HEK293T (cell line): ENCODE measurements at places on chromosomes 11 and 22.

- no peak for DNase-seq
These were observed 22.2 kb upstream of the ZNF143 start for GRCh38 chr11:9438611-9439010.

DNA sequence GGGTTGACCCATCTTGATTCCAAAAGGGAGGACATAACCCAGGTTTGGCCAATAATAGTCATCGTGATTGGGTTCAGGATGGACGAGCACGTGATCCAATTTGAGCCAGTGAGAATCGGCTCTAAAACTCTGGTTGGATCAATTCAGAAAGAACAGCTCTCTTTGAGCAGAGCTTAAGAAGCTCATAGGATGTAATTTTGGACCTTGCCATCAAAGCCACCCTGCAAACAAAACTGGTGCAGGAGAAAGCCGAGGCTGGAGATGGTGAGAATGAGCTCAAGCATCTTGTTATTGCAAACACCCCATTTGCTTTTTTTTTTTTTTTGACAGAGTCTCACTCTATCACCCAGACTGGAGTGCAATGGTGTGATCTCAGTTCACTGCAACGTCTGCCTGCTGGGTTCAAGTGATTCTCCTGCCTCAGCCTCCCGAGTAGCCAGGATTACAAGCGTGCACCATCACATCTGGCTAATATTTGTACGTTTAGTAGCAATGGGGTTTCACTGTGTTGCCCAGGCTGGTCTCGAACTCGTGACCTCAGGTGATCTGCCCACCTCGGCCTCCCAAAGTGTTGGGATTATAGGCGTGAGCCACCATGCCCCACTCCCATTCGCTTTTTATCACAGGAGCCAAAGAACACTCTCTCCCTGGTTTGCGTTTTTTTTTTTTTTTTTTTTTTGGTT is 13.8 kb upstream of the MIAT start:
- no peak for DNase-seq

DNA sequence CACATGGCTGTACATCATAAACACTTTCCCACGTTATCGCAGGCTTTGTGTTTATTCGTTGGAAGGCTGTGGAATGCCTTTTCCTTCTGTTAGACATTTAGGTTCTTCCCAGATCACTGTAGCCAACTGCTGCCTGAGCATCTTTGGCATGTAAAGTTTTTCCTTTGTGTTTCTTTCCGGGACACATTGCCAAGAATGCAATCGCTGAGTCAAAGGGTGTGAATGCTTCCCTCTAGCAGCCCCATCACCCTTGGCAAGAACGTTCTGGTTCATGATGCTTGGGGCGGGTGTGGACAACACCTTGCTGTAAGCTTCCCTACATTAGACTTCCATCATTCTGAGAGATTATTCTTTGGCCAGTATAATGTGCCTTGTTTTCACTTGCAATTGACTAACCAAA is 136.2 kb downstream of the OSBP2 start:
- peak; percentile 4 for DNase-seq

DNA sequence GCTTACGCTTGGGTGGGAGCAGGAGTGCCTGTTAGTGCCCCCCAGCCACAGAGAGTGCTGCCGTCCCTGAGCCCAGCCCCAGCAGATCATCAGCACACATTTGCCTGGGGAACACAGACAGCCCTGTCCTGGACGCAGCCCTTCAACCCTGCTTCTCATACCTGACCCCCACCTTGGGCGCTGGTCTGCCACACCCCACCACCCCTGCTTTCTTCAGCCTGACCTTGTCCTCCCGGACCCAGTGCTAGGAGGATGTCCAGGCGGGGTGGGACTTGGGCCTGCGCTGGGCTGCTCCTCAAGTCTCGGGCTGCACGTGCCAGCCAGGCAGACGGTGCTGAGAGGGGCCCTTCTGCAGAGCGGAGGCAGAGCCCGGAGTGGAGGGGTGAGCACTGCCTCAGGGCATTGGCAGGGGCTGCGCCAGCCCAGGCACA is 119.2 kb downstream of the KCNQ1OT1 start:
- DNase-seq, result no peak

DNA sequence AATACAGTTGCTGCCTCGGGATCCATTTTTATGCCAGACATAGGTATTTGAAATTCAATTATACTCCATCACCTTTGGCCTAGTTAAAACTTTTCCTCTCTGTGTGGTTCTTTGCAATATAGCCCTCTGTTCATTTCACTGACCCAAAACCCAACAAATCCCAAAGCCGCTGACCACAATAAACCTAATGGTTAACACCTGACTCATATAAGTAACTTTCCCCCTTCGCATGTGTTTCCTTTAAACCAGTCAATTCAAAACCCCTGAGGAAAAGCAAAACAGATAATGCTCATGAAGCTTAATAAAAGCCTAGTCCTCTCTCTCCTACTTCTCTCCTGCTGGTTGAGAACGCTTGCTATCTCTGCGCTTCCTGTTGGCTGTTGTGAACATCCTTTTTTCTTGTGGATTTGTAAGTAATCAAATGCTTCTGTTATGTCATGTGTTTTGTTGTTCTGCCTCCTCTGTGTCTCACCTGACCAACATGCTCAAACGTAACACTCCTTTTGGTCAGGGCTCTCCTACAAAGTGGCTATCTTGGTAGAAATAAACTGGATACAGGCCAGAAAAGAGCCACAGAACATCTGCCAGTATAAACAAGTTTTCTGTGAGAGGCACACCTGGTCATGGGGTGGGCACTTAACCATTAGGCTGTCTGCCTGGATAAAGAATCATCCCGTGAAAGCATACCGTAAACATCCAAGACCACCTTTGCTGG is 652.6 kb downstream of the METTL15 start:
- DNase-seq, result no peak

GRCh38 chr11:40877256-40877655 is 582.2 kb downstream of the LRRC4C start:
- DNase-seq, result no peak

DNA sequence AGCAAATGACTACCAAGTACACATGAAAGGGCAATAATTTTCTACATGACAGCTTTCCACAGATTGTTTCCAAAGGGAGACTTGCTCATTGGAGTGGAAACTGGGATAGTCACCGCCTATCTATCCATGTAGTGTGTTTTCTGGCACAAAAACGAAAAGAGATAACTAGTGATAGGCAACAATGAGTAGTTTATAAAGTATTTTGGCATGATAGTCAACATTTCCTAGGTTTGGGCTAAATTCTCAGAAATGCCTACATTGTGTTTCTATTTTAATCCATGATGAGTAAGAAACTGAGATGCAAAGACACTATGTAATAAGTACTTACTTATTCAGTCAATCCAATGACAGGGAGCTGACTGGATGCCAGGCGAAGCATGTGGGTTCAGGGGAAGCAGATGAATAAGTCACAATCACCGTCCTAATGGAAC is 1129.1 kb downstream of the DLG2 start:
- DNase-seq, result no peak

DNA sequence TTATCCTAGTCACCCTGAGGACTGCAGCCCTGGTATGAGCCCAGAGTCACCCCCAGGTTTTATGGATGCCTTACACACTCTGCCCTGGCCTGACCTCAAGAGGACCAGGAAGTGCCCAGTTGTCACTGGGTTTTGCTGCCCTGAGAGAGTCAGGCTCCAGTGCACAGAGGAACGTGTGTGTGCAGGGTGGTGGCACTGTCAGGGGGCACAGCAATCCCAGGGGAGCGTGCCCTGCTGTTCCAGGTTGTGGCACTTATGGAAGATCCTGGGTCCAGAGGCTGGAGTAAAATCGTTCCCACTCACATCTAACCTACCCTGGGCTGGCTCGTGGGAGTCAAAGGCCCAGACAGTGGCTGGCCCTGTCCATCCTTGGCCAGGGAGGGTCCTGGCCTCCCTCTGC is 7.6 kb downstream of the APOBEC3A start:
- no peak for DNase-seq

DNA sequence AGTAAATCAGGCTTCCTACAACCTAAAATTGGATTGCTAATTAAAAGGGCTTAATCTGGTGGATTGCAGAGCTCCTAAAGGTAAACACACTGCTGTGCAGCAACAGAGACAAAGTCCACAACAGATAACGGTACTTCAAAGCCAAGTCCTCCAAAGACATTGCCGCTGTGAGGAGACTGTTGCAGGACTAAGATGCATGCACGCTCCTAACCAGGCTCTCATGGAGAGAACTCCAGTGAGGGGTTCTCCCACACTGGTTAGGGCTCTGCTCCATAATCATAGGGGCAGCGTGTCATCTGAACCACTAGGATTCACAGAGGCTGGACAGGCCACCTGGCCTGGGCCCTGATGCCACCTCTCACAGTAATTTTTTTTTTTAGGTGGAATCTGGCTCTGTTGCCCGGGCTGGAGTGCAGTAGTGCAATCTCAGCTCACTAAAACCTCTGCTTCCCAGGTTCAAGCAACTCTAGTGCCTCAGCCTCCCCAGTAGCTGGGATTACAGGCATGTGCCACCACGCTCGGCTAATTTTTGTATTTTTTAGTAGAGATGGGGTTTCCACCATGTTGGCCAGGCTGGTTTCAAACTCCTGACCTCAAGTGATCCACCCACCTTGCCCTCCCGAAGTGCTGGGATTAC is 56.9 kb upstream of the ARFGAP3 start:
- DNase-seq, result no peak

DNA sequence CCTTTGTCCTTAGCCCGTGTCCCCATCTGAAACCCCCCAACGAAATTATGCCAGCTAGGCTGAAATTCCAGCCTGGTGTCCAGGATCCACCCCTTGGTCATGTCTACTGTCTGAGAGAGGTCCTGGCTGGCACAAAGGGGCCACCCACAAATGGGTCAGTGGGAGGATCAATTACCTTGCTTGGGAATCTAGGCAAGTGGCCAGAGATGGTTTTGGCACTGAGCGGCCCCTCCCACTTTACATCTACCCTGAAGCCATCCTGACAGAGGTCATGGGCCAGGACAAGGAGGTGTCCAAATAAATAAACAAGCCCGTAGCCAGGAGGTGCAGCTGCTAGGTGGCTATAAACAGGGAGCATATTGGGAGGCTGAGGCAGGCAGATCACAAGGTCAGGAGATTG is 311.5 kb downstream of the MN1 start:
- DNase-seq, result no peak

GRCh38 chr22:30439226-30439625 is 13.7 kb downstream of the MTFP1 start:
- DNase-seq, result no peak

DNA sequence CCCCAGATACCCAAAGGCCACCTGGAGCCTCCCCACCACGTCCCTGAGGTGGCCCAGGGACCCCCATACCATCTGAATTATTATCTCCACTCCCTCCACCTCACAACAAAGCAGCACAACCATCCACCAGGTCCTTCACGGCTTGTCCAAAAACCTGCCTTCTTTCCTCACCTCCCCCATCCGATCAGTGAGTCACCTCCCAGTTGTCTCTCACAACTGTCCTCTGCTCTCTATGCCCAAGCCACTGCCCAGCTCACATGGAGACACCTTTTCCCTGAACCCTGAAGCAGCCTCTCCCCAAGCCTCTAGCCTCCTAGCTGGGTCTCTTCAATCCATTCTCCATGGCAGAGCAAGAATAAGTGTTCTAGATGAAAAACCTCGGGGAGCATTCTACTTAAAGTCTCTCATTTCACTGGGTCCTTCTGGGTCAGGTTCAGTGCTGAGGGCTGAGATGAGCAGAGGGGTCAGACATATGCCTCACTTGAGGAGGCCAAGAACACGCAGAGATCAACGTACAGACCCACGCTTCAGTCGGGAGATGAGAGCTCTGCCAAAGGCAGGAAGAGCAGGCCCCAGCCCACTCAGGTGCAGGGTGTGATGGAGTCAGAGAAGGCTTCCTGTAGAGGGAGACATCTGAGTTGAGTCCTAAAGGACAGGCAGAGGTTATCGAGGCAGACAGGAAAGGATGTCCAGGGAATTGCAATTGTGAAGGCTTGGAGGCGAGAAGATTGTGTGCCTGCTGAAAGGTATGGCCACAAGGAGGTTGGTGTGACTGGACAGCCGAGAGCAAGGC is 74.7 kb downstream of the PDE2A start:
- DNase-seq, result no peak

- peak; percentile 51 for DNase-seq
These were observed 143.8 kb upstream of the NECTIN1 start for GRCh38 chr11:119872611-119873310.

DNA sequence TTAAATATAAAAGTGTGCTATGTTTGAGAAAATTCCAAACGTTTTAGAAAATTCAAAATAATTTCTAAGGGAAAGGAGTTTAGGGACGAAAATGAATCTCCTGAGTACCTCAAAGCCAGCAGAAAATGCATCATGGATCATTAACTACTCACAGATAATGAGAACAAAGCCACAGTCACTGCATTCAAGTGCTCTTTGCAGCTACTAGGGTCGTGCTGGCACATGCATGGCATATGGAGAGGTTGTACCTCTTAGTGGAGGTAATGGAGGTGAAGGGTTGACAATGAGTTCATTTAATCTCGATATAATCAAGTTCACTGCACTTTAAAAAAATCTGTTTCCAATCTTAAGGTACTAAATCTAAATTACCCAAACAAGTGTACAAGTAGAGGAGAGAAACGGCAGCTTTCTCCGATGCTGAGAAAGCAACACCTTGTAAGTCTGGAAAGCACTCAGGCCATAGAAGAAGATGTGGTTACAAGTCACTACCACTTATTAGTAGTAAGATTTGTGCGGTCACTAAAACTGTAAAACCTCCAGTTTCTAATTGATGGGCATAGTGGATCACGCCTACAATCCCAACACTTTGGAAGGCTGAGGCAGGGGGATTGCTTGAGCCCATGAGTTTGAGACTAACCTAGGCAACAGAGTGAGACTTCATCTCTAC is 261.1 kb upstream of the ANO3 start:
- DNase-seq, result no peak

DNA sequence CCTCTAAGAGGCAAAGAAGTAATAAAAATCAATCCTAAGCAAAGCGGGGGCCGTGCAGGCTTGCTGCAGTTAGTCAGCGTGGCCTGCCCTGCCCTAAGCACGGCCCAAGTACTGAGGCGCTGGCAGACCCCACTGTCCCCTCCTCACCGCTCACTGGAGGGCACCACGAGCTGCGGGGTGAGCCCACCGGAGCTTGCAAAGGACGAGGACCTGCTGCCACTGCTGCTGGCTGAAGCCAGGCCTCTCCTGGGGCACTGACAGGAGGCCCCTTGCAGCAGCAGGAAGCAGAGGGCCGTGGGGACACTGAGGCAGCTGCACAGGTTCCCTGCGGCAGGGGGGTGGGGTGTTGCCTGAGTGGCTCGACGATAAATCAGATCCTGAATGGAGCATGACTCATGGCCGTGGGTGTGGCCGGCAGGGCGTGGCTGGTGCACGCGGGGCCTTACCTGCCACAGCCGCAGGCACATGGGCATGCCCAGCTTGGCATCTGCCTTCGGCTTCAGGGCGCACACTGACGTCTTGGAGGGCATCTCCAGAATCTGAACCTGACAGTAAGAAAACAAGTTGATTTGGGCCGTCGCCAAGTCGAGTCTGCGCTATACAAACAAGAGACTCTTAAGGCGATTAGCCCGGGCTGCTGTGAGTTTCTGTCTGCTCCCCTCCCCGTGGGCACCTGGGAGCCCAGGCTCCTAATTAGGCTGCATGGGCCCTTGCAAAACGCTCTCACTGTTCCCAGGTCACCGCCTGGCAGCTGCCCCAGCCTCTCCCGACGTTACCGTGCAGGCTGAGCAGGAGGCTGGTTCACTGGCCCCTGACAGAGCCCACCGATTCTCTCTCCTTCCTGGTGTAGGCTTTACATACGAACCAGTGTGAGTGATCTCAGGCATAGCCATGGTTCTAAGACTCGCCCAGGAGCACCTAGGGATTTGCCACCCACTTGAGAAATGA is 45.9 kb downstream of the TBX1 start:
- no peak for DNase-seq

- no peak for DNase-seq
These were observed 6.7 kb downstream of the XRRA1 start for GRCh38 chr11:74942073-74942759.
